ENCODE measurements at places on chromosomes 13 and 19.

GRCh38 chr13:112072534-112073244 is 5.7 kb downstream of the SOX1 start:
- no peak for DNase-seq

GRCh38 chr13:114115191-114115671 is 17.2 kb downstream of the RASA3 start:
- DNase-seq, result no peak

DNA sequence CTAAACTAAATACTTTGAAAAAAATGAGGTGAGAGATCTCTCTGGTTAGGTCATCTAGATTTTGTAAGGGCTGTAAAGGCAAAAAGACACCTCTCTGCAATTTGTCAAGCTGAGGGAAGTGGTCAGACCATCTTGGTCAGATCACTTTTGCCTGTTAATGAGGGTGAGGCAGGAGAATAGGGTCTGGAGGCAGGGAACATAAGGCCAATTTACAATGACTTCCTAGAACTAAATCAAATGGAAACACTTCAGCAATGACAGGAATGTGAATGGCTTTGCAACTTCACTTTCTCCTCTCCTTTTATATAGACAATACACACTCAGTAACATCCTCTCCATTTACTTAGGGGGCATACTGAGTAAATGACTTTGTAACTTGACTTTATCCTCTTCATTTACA is 1653.4 kb downstream of the SLITRK5 start:
- DNase-seq, result no peak

GRCh38 chr13:42696191-42696590 is 85.2 kb upstream of the FAM216B start:
- DNase-seq, result no peak

DNA sequence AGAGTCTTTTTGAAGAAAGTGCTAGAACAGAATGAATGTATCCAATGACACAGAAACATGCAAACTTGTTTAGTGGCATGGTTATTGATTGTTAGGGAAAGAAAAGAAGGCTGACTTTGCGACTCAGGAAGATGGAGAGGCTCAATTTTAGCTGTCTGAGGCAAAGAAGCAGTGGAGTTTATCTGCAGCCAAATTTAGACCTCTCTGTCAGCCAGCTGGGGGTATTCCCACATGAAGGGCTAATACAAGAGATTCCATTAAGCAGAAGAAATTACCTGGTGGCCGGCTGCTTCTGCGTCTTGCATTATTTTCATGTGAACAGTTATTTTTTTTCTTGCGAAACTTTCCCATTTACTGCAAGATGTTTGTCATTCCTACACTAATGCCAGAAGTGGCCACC is 240.2 kb upstream of the NBEA start:
- DNase-seq, result no peak

- DNase-seq, result no peak
Measured at GRCh38 chr13:30353060-30353459, 45.7 kb upstream of the KATNAL1 start.

DNA sequence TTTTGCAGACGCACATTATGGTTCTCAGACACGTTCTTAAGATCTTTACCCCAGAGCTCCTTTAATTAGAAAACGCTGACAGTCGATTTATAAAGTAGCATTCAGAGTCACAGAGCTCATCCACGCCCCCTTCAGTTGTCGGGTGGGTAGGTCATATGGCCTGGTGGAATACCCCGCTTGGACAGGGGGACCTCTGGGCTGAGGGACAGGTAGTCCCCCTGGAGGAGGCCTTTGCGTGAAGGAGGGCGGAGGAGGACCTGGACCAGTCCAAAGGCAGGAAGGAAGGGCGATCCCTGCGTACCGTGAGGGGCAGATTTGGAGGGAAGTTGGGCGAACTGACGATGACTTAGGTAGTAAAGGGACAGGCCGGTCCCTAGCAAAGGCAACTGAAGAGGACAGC is 20.5 kb downstream of the VASP start:
- no peak for DNase-seq

GRCh38 chr19:5949792-5950305 is 28.1 kb downstream of the RANBP3 start:
- no peak for DNase-seq

DNA sequence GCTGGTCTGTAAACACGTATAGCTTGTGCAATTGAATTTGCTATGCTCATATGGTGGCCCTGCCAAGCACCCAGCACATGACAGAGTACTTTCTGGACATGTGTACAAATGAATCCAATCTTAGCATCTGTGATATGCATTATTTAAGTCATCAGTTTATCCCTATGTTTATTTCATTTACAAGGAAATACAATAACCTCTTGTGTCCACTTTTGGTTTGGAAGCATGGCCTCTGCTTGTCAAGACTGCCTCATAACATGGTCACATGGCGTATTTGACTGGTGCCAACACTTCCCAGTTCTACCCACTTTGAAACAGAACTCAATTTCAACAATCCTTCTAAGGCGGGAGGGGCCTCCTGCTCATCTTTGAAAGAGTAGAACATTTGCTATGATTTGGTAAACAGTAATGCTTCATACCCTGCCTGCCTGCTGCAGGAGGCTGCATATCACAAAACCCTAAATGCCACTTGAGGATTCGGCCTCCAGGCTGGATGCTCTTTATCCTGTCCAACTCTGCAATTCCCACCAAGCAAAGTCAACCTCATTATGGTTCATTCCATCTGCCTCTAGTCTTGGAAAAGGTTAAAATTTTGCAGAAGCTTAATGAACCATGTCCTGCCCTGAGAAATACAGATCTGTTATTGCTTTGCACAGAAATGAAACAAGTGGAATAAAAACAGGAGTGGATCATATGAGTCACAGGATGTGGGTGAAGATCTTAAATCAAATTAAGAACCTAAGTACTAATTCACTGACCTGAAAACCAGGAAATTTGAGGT is 151.3 kb downstream of the CYSLTR2 start:
- DNase-seq, result no peak

- DNase-seq, result no peak
Measured at GRCh38 chr13:27104606-27105005, 67.0 kb downstream of the USP12 start.

GRCh38 chr13:77113496-77113895 is 86.5 kb upstream of the FBXL3 start:
- no peak for DNase-seq

GRCh38 chr19:8085598-8086408 is 33.2 kb downstream of the CCL25 start:
- DNase-seq, result no peak

GRCh38 chr19:55080968-55081769 is 5.5 kb downstream of the EPS8L1 start:
- no peak for DNase-seq

GRCh38 chr13:85728811-85729210 is 70.4 kb downstream of the SLITRK6 start:
- no peak for DNase-seq

DNA sequence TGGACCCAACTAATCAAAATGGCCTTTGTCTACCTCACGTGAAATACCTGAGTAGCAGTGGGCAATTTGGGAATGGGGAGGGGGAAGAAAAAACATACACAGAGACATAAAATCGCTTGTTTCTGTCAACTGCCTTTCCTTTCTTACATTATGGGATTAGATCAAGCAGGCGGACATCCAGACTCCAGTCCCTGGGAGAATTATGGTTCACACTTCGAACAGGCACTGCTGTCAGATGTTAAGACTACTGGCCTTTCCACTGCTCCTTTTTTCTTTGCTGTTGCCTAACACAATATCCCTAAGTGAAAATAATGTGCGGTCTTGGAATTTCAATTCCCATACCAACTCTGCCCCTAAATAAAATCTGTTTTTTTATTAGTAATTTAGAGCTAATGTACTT is 1719.7 kb upstream of the SLC10A2 start:
- DNase-seq, result no peak

DNA sequence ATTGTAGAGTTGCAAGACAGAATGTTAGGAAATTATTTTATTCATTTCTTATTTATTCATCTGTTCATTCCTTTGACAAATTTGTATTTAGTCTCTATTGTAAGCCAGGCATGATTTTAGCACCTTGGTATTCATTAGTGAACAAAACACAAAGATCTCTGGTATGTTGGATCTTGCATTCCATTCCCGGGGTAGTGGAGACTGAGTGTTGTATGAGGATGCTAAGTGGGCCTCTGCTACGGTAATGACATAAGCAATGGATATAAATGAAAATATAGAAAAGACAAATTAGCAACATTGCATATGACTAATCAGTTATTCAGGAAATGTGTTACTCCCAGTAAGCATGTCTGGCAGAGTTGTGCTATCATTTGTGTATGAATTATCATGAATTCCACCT is 449.3 kb downstream of the PCDH17 start:
- no peak for DNase-seq

GRCh38 chr13:114112231-114112825 is 20.1 kb downstream of the RASA3 start:
- DNase-seq, result no peak

- DNase-seq, result no peak
Measured at GRCh38 chr19:1084024-1084868, 10.9 kb downstream of the POLR2E start.

DNA sequence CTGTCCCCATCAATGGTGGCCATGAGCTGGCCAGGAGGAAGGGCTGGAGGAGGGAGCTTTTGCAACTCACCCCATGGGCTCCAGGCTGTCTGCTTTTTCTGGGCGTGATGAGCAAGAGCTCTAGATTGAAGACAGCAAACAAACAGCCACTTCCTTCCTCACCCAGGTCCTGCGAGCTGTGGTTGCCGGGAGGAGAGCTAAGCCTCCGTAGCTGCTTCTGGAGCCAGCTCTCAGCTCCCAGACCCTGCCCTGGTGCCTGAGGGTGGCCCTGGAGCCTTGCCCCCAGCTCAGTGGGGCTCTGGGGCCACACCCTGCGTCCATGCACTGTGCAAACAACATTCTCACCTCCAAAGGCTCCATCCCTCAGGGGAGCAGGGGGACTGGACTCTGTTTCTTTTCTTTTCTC is 6.2 kb downstream of the MYO1F start:
- no peak for DNase-seq

GRCh38 chr19:32813862-32814425 is 55.6 kb downstream of the SLC7A9 start:
- no peak for DNase-seq

DNA sequence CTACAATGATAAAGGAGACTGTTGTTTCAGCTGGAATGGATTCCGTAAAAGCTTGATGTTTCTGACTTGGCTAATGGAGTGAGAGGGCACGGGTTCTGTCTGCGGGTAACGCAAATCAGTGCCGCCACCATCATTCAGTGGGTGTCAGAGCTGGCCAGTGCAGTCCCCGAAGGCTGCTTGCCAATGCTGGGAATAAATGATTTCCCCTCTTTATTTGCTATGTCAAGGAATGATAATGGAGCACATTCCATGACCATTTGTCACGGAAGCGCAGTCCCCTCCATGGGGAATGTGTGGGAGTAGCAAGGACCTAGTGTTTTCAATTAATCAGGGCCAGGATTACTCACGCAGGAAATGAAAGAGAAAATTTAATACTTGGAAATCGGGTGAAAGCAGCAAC is 899.3 kb downstream of the UQCRFS1 start:
- DNase-seq, result no peak

DNA sequence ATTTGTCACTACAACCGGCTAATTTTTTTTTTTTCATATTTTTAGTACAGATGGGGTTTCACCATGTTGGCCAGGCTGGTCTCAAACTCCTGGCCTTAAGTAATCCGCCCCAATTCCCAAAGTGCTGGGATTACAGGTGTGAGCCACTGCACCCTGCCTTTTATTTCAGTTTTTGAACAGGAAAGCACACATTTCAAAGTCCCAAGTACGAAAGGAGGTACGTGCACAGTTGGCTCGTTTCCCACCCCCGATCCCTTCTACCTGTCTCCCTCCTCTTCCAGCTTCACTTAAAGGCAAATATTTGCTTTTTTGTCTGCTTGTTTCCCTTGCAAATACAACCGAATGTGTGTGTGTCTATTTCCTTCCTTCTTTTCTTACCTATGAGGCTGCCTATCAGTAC is 30.5 kb downstream of the ZIC5 start:
- DNase-seq, result no peak

DNA sequence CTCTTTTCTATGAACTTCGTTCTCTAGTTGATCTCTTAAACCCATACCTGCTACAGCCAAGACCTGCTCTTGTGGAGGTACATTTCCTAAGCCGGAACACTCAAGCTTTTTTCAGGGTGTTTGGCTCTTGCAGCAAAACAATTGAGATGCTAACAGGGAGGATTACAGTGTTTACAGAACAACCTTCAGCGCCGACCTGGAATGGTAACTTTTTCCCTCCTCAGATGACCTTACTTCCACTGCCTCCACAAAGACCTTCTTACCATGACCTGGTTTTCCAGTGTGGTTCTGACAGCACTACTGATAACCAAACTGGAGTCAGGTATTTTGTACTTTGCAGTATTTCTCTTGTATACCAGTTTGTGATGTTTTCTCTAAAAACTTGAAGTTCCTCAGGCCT is 506 bp downstream of the KCNRG start:
- DNase-seq, result no peak

- DNase-seq, result no peak
Measured at GRCh38 chr13:111248822-111249221, 71.6 kb upstream of the TEX29 start.

DNA sequence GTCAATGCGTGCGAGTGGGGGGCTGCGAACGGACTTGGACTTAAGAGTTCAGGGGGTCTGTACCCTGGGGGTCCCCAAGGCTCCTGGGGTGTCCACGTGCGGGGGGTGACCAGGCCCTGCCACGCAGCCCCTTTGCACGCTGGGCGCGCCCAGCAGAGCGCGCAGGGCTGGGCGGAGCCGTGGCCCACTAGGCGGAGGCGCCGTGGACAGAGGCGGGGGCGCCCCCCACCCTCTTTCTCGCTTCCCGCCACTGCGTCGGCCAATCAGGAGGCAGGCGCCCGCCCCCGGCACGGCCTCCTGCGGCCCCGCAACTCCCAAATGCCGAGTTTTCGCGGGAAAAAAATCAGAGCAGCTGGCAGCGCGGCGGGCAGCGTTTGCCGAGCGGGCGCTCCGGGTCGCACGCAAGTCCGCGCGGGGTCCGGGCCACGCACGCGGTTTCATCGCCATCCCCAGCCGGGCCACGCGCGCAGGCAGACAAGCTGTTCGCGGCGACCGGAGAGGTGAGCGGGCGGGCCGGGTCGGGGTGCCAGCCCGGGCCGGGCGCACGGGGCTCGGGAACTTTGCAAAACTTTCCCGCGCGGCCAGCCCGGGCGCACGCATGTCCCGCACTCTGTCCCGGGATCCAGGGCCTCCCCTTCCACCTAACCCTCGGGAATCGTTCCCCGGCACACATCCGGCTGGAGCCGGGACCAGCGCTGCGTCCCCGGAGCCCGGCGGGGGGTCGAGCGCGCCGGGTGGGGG is at the start of gene UHRF1:
Gene UHRF1, plus strand, starts transcription at position 346 of the 741 bp plus-strand sequence. CDS start 1,385 bp downstream, outside the sequence.
- DNase-seq, result no peak

Measured in NCI-H1048 (cell line).